PC-3 (cell line): ENCODE measurements at places on chromosomes 4 and X. TPM values are rescaled to one million over a fixed set of nuclear protein-coding genes. Genes with fewer than 3 reads are reported as not detected.

DNA sequence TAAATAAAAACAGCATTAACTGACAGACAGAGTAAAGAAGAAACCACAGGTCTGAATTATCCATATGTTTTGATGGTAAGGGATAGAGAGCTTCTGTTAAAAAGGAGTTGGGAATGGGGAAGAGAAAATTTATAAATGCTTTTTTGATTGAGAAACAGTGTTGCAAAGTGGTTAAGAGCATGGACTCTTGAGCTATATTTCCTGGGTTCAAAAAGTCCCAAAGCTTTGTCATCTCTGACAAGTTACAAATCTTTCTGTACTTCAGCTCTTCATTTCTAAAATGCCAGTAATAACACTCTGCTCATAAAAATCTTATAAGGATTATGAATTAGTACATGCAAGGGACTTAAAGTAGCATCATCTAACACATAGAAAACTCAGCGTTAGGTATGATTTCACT lies 62.2 kb downstream of the N4BP2 start:
- no peak for DNase-seq
- H3K4me3 ChIP-seq = no peak overlapping the region
- H3K27ac ChIP-seq = no peak overlapping the region
- H3K4me1 ChIP-seq = peaks cover 23% of the 10 kb centered on the region
- H3K36me3 ChIP-seq = no peaks in the 10 kb centered on the region

DNA sequence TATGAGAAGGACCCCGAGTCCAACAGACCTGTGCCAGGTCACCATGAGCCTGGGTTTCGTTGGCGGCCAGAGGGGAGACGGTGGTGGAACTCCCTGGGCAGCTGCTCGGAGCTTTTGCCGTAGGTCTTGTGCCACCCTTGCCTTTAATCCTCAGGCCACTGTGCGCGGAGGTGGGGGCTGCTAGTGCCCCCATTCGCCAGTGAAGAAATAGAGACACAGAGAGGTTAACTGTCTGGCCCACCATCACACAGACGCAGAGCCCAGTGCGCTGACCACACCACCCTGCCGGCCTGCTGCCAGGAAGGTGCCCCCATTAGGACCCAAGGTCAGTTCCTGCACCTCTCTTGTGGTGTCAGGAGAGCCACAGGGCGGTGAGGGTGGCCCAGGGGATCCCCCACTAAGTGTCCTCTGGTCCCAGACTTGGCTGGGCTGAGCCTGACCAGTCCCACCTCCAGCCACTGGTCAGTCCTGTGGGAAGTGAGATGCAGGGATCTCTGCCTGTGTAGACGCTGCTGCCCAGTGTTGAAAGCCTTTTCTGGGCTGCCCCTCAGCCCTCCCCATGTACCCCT lies 28.3 kb upstream of the HTRA3 start:
- DNase-seq = no peak
- H3K27ac ChIP-seq = no peak overlapping the region
- H3K36me3 ChIP-seq = no peaks in the 10 kb centered on the region
- no peak overlapping the region for H3K4me3 ChIP-seq
- peaks cover 7% of the 10 kb centered on the region for H3K4me1 ChIP-seq

MEPE gene
- total RNA-seq = not detected in 2 replicates

LDB2 gene
- total RNA-seq = 0.29 TPM in 1 of 2 replicates, not detected in the other

DNA sequence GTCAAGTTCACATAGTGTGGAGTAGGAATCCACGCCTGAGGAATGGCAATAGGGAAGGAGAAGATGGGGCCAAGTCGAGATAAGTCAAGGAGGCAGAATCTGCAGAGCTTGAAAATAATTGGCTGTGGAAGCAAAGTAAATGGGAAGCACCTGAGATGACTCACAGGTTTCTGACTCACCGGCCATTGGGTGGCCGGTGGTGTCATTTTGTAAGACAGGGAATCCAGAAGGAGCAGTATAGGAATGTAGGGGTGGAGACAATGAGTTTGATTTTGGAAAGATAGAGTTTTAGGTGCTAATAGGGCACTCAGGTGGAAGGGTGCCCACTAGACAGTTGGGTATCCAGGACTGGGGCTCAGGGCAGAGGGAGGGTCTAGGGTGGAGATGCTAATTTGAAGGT lies 201.0 kb upstream of the MAMLD1 start:
- no peak overlapping the region for H3K4me3 ChIP-seq
- H3K27me3 ChIP-seq = no peaks in the 10 kb centered on the region
- H3K4me1 ChIP-seq = peaks cover 8% of the 10 kb centered on the region

- DNase-seq = peak; percentile 78
- peaks cover 22% of the 10 kb centered on the region for H3K36me3 ChIP-seq
- peak overlapping the region; percentile 91 for H3K27ac ChIP-seq
- H3K4me3 ChIP-seq = no peak overlapping the region
These were observed 67.3 kb downstream of the AFAP1 start for GRCh38 chr4:7872264-7872771.

- H3K27me3 ChIP-seq = no peaks in the 10 kb centered on the region
- H3K36me3 ChIP-seq = no peaks in the 10 kb centered on the region
- peaks cover 15% of the 10 kb centered on the region for H3K4me1 ChIP-seq
- H3K4me3 ChIP-seq = no peak within 1 kb of the TSS
- peak; percentile 40 for DNase-seq
These were observed at the start of gene MUC7 for GRCh38 chr4:70471897-70472296. MUC7 (plus strand) TSS chr4:70472197; CDS start chr4:70474022, 1,825 bp downstream.

DNA sequence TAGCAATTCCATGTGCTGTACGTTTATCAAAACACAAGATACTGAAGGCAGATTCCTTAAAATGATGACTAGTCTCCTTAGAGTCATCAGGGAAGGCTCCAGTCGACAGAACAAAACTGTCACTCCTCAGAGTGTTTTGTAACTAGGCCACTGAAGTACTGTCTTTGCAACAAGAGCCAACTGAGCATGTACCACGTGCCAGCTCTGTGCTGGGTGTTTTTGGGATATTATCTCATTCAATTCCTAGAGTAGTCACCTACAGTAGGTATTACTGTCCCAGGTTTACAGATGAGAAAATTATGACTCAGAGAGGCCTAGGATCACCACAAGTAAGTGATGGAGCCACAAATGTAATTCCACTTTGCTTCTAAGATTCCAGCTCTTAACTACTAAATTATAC lies 18.3 kb upstream of the NUP54 start:
- no peaks in the 10 kb centered on the region for H3K27me3 ChIP-seq
- H3K27ac ChIP-seq = no peak overlapping the region
- H3K4me1 ChIP-seq = no peaks in the 10 kb centered on the region
- DNase-seq = no peak
- H3K4me3 ChIP-seq = no peak overlapping the region

- no peak overlapping the region for H3K4me3 ChIP-seq
- no peaks in the 10 kb centered on the region for H3K36me3 ChIP-seq
- H3K27ac ChIP-seq = no peak overlapping the region
- DNase-seq = peak; percentile 71
These were observed 3.5 kb downstream of the SPINK2 start for GRCh38 chr4:56817840-56818491.

TKTL2 gene
- not detected in 2 replicates for total RNA-seq

ITGB1BP2 gene
- 0.75 and 1.7 TPM in 2 replicates for total RNA-seq

MID1 gene
- total RNA-seq = 21.9 and 24.6 TPM in 2 replicates

GRCh38 chr4:123941306-123941705 lies 544.7 kb downstream of the SPRY1 start:
- H3K27ac ChIP-seq = no peak overlapping the region
- no peak for DNase-seq
- H3K36me3 ChIP-seq = no peaks in the 10 kb centered on the region
- H3K4me3 ChIP-seq = no peak overlapping the region
- peaks cover 7% of the 10 kb centered on the region; the same call in 1 of the 2 replicates for H3K4me1 ChIP-seq

DNA sequence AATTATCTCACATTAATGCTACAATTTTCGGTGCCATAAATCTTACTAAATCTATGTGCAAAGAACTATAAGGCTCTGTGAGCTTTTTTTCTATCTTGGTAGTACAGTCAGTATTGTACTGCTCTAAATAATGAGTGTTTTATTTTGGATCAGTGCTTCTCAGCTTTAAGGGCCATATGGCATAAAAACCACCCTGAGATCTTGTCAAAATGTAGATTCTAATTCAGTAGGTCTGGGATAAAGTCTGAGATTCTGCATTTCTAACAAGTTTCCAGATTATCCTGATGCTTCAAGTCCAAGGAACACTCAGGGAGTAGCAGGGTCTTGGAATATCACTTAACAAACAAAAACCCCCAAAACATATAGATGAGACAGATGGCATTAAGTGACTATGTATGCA lies 486.5 kb downstream of the GRXCR1 start:
- no peak overlapping the region for H3K4me3 ChIP-seq

DNA sequence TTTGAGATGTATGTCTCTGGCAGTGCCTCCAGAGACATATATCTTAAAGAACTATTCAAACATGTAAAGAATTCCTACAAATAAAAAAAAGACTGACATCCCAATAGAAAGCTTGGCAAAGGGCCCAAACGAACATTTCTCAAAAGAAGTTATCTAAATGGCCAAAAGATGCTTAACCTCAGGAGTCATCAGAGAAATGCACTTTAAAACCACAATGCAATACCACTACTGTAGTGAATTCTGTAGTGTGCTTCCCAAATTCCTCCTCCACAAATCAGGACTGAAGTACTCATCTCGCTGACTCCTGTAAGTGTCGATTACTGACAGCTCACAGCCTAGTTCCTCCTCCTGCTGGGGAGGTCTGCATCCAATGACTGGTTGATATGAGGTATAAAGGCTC lies 129.0 kb upstream of the MAMLD1 start:
- no peak for DNase-seq
- no peak overlapping the region for H3K4me3 ChIP-seq
- H3K4me1 ChIP-seq = no peaks in the 10 kb centered on the region
- H3K27ac ChIP-seq = no peak overlapping the region

EDA2R gene
- total RNA-seq = not detected in 2 replicates

DNA sequence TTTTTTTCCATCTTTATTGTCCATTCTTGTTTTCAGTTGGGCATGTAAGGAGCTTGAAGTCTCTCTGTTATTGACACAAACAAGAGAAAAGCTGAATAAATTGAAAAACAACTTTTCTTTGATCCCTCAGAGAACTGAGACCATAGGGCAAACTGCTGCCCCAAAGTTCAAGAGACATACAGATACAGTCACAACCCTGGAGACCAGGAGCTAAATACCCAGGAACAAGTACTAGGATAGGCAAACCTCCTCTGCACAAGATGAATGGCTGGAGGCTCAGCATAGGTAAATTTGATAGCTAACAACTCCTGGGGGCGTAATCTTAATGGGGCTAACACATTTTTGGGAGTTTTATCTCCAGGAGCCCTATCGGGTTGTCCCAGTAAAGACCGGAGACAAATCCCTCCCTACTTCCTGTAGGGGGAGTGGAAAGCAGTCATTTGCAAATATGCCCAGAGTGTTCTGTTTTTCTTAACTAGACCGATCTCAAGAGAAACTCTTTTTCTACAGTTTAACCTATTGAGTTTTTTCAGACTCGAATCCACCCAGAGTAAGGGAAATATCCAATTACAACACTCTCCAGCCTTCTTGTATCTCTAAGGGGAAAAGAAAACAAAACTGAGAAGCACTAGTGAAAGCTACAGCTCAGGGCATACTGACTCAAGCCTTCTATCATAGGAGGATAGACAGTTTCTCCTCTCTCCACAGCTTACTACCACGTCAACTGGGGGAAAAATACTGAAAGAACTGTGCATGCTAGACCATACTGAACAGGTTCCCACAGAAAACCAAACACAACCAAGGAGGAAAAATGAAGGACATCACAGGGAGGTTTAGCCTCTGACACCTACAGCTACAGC lies 23.1 kb downstream of the MAGEA8 start:
- H3K4me3 ChIP-seq = no peak overlapping the region
- no peak for DNase-seq
- no peaks in the 10 kb centered on the region for H3K36me3 ChIP-seq
- no peaks in the 10 kb centered on the region for H3K27me3 ChIP-seq
- no peaks in the 10 kb centered on the region for H3K4me1 ChIP-seq
- no peak overlapping the region for H3K27ac ChIP-seq

IGFBP7 gene
- total RNA-seq = not detected in 2 replicates

- no peak overlapping the region for H3K4me3 ChIP-seq
- H3K27me3 ChIP-seq = no peaks in the 10 kb centered on the region
- no peak overlapping the region for H3K27ac ChIP-seq
- peaks cover 25% of the 10 kb centered on the region for H3K4me1 ChIP-seq
- no peak for DNase-seq
These were observed 35.0 kb downstream of the LIMCH1 start for GRCh38 chr4:41572956-41573355.

NXF2 gene
- not detected in 2 replicates for total RNA-seq

DNA sequence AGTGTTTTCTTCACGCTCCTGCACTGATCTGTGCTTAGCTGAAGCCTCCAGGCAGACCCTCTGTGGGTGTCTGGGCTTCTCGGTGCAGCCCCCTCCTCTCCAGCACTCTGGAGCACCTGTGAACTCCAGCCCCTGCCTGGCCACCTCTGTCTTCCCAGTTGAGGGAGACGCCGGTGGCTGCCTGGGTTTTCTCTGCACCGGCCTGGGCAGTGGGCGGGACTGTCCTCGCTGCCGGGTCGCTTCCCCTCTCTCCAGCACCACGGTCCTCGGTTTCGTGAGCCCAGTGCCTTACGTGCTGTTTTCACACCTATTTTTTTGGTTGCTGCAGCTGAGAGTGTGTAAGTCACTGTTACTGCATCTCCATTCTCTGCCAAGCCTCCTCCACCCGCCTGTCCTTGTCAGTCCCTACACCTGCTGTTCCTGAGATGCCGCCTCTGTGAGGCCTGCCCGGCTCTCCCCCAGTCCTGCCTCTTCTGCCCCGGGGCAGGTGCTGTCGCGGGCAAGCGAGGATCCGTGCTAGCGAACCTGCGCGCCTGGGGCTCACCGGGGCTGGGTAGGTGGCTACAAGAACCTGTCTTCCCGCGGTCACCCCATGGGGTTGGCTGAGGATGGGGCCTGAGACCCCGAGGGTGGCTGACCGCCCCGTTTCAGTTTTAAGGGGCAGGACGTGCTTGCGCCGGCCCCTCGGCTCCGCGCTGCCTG lies 2.4 kb upstream of the FGFRL1 start:
- H3K4me1 ChIP-seq = peaks cover 12% of the 10 kb centered on the region
- H3K4me3 ChIP-seq = peak overlapping the region; percentile 71
- no peaks in the 10 kb centered on the region for H3K36me3 ChIP-seq

CD38 gene
- not detected in 2 replicates for total RNA-seq

DNA sequence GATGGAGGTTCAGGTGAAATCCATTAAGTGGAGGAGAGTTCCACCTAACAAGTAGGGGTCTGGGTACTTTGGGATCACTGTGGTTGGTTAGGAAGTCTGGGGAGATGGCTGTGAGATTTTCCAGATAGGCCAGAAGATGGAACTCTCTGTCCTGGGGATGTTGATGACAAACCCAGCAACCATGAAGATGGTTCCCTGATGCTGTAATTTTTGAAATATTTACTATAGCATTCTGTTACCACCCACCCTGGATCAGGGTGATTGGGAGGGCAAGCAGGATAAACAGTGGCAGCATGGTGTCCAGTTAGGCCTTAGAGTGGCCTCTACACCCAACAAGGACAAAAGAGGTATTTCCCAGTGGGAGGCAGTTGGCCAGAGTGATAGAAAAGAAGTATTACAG lies 15.9 kb upstream of the NELFA start:
- H3K4me1 ChIP-seq = no peaks in the 10 kb centered on the region
- H3K27ac ChIP-seq = no peak overlapping the region
- DNase-seq = no peak

DNA sequence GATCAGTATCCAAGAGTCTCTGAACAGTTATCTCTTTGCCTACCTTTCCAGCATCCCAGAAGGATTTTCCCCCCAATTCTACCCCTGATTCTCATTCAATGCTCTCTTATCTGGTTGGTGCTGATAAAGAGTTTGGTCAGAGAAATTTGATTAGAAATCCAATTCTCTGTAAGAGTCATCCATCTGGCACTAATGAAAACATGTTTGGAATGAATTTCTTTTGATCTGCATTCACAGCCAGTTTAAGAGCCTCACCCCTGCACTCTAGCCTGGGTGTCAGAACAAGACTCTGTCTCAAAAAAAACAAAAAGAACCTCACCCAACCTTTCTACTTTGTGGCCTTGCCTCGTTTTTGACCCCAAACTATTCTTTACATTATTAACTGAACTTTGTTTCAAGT lies 122.1 kb downstream of the MANBA start:
- H3K4me1 ChIP-seq = peaks cover 18% of the 10 kb centered on the region
- H3K27ac ChIP-seq = no peak overlapping the region
- no peak overlapping the region for H3K4me3 ChIP-seq
- no peaks in the 10 kb centered on the region for H3K36me3 ChIP-seq
- H3K27me3 ChIP-seq = no peaks in the 10 kb centered on the region

GAGE12J gene
- not detected in 2 replicates for total RNA-seq
